ENCODE measurements at places on chromosomes 6 and 20.
A peak's percentile ranks its signal among the peaks of the same experiment; 100 is the strongest.

- DNase-seq, result no peak
Observed at GRCh38 chr20:3767110-3767426, 485 bp downstream of the ADISSP start.

DNA sequence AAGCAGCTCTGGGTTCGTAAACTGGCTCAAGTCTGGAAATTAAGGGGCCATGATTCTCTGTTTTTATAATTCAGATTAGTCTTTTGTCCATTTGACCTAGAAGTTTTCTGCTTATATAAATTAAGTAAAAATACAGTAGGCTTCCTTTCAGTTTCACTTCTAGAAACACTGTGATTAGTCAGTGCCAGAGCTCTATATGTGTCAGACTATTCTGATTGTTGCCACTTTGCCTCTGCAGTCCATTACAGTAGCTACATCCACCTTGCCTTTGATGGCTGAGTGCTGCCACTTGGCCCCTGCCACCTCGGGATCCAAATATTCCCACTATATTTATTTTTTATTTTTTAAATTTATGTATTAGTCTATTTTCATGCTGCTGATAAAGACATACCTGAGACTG lies 7.9 kb downstream of the ZC2HC1B start:
- DNase-seq, result no peak

DNA sequence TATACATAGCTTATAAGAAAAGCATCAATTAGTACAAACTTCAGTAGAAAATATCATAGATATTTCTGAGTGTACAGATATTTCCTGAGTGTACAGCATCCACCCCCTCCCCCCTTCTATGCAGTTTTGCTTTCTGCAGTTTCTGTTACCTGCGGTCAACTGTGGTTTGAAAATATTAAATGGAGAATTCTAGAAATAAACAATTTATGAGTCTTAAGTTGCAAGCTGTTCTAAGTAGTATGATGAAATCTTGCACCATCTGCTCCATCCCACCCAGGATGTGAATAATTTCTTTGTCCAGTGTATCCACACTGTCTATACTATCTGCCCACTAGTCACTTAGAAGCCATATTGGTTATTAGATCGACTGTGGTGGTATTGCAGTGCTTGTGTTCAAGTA lies 15.8 kb upstream of the GPR63 start:
- no peak for DNase-seq

GRCh38 chr6:14129575-14129974 lies 12.0 kb downstream of the CD83 start:
- peak; percentile 22 for DNase-seq

DNA sequence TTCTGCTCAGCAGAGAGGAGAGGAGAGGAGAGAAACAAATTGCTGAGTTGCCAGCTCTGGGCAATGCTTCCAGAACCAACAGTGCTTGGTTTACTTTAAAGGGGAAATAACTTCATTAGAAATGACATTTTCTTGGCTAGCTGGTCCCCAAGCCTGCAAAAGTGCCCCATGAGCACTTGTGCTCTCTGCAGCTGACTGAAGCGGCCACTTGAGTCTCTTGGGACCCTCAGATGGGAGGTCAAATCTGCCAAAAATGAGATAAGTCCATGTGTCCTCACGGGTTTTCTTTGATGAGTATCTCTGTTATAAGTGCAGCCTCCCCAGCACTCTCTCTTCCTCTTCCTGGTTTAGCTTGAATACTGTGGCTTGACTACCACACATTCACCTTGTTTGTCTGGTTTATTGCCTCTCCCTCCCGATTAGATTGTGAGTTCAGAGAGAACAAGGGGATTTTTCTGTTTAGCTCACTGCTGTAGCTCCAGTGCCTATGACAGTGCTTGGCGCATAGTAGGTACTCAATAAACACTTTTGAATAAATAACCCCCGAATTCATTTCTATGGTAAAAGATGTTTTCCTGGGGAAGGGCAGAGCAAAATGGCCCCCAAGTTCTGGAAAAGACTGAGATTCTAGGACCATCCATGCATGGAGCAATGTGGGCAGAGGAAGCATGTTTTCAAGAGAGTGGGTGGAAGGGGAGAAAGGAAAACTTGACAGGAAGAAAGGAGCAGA lies 7.0 kb upstream of the RIN2 start:
- no peak for DNase-seq

DNA sequence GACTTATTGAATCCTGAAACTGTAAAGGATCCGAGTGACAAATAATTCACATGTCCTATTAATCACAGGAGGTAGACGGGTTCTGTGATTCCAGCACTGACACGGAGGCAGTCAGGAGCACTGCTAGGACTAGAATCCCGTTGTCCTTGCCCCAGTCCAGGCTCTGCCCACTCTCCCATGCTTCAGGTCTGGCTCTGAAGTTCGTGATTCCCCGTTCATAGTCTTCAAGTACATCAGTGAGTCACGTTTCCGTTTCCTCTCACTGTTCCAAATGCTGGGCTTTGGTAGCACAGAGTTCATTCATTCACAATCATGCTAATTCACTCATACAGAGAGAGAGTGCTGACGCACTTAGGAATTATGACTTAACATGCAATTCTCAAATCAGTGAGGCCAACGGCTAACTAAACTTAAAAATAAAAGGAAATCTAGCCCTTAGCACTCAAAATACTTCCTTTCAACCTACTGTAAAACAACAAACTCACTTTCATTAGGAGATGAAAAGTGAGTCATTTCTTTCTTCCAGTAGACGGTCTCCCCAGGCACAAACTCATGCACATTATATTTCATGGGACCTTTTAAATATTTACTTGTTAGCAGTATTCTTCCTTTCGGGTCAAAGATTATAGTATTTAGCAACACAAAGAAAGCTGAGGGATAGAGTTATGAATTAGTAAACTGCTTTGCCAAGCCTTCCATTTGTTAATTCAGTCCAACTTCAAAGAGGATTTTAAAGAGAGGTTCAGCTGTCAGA lies 94.0 kb upstream of the NHSL1 start:
- peak; percentile 33 for DNase-seq

DNA sequence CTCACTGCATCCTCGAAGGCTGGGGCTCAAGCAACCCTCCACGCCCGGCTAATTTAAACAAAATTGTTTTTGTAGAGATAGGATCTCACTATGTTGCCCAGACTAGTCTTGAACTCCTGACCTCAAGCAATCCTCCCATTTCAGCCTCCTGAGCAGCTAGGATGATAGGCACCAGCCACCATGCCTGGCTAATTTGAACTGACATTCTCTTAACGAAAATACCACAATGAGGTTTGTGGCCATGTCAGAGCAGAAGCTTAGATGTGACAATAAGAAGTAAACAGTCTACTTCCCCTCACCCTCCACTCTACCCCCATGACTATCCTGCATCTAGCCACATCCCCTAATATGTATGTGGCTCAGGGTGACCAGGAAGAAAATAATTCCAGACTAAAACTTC lies 74.8 kb upstream of the PLCB4 start:
- DNase-seq, result no peak

DNA sequence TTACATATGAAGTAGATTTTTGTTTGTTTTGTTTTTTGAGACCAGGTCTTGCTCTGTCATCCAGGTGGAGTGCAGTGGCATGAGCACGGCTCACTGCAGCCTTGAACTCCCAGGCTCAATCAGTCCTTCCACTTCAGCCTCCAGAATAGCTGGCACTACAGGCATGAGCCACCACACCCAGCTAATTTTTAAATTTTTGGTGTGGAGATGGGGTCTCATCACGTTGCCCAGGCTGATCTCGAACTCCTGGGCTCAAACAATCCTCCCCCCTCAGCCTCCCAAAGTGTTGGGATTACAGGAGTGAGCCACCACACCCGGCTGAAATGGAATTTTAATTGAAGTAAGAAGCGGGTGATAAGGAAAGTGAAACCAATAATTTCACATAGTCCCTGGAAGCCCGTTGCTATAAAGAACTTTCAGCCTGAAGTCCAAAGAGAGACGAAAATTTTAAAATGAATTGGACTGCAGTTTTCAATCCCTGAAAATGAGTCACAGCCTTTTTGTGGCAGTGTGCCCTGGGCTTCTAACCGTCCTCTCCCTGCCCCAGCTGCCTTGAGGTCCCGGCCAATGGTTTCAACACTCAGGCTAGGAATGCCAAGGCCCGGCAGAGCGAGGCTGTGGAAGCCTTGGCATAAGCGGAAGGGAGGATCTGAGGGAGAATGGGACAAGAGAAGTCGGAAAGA lies 757 bp downstream of the RAET1E start:
- DNase-seq, result peak; percentile 19

- DNase-seq, result no peak
Observed at GRCh38 chr6:82861121-82861520, 204.5 kb downstream of the UBE3D start.

DNA sequence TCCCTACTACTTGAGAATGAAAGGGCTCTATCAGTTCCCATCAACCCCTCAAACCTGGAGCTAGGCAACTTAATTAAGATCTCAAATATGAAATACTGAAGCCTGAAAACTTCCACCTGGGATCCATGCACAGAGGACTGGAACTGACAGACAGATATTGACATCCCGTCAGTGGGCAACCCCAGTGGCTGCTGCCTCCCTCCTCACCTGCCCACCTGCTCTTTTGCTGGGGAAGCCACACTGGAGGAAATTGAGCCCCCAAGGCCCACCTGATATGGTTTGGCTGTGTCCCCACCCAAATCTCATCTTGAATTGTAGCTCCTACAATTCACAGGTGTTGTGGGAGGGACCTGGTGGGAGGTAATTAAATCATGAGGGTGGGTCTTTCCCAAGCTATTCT lies 192.8 kb downstream of the LRFN2 start:
- DNase-seq, result no peak

DNA sequence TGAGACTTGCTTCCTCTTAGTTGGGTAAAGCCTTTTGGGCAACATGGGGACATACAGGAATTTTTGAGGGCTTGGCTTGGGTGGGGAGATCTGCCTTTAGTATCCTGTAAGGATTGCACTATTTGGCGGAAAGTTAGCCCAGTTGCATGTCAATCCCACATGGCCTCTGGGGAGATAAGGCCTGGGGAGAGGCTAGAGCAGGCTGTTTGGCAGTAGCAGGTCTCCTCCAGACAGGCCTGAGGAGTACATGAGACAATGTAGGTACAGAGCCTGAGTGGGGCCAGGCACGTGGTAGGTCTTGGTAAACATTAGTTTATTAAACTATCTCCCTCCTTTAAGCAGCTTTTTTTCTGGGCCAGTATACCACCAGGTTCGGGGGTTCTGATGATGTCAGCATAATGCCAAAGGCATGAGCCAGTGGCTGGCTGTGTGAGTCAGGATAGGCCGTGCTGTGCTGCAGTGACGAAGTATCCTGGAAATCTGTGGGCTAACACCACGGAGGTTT lies 147.9 kb downstream of the VEGFA start:
- DNase-seq, result no peak

- no peak for DNase-seq
Observed at GRCh38 chr6:13539572-13539971, 34.8 kb upstream of the SIRT5 start.

DNA sequence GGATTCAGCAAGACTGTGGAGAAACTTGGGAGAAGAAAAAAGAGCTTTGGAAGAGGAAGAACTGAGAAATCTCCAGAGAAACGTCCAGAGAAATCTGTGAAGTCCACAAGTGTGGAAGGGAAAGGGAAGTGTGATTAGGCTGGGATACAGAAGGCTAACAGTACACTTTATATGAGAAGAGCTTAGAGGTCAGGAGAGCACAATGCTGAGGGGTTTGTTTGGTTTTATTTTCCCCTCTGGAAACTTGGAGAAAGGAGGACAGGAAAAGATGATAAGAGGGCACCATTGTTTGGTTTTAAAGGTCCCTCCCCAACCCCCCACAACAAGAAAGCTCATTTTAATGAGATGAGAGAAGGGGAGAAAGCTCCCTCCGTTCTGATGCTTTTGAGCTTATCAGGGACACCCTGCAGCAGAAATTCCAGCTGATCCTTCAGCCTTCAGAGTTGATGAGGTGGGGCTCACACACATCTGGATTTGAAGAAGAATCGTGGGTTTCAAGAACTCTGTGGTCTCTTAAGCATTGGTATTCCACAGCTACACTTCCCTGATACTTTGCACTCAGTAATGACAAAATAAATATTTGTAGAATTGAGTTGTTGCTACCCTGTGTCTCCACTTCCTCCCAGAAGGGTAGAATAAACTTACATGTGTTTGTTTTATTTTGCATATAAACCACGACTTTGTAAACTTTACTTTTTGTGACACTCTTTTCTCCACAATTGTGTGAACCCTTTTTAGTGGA lies 1.9 kb downstream of the NT5E start:
- no peak for DNase-seq

DNA sequence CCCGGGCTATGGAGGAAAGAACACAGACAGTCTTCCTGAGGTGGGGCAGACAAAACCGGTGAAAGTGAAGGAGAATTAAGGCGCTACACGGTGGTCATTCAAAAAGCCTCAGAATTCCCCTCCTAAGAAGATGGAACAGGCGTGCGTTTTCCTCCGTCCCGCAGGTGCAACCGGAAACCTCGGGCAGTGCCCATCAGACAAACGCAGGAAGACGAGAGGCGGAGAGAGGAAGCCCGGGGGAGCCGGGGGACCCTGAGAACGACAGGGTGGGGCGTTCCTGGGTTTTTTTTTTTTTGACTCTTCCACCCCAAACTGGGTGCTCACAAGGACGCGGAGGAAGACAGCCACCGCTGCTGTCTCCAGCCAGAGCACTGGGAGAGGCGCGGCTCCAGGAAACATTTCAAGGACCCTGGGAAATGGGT lies 25.4 kb downstream of the TTLL2 start:
- DNase-seq, result no peak

GRCh38 chr6:166724576-166724975 lies 97.5 kb upstream of the RPS6KA2 start:
- DNase-seq, result no peak

GRCh38 chr6:14217728-14218518 lies 100.4 kb downstream of the CD83 start:
- no peak for DNase-seq

DNA sequence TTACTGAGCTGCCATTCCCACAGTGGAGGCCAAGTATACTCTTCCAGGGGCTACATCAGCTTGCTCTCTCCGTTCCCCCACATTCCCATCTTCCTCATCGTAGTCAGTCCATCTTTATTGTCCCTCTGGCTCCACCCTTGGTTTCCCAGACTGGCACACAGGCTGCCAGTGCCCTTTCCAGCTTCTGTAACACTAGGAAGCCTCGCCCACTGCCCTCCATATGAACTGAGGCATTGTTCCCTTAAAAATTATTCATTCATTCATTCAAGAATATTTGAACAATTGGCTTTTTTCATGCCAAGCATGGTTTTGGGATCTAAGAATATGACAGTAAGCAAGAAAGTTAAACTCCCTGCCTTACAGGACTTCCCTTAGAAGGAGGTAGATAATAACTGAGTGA lies 14.3 kb downstream of the ROS1 start:
- DNase-seq, result no peak

DNA sequence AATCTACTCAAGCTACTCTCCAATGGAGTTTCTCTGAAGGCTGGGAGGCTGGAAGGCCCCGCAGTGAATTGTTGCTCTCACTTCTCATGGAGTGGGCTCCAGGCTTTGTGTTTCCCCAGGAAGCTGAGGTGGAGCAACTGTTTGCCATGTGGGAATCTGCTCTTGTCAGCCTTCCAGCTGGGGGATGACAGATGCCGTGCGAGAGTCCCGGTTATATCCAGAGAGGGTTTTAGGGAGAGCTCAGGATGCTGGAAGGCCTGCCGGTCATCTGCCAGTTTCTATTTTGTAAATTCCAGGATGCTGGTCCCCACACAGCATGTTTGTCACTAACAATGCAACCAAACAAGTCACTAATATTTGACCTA lies 98.2 kb upstream of the NAA20 start:
- DNase-seq, result no peak
